ENCODE measurements at places on chromosomes 16 and 17.

GRCh38 chr17:14080847-14081251 lies 11.5 kb downstream of the COX10 start:
- no peak for DNase-seq

DNA sequence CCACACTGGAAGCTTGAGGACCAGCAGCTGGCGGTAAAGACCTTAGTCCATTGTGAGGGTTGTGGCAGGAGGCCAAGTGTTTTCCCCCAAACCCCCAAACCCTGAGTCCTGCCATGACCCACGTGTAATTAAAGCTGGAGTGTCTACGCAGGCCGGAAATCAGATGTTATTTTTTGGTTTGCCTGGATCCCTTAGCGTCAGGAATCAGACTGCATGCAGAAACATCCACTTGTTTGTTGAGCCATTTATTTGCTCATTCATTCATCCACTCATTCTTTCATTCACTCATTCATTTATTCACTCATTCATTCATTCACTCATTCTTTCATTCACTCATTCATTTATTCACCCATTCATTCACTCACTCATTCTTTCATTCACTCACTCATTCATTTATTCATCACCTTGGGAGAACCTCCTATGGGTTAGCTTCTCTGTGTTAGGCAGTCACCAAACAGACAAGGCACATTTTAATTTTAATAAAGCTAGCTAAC lies 313.1 kb downstream of the MAF start:
- no peak for DNase-seq

DNA sequence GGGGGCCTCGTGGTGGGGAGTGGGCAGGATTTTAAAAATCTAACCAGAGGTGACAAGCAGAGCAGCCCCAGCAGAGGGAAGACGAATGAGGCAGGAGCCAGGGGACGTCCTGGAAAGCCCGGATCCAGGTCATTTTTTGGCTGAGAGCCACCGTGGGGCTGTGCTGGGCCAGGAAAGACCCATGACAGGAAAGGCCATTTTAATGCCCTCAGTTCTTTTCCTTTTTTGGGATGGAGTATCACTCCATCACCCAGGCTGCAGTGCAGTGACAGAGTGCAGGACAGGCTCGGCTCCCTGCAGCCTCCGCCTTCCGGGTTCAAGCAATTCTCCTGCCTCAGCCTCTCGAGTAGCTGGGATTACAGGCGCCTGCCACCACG lies 30.5 kb upstream of the JPH3 start:
- DNase-seq = no peak

DNA sequence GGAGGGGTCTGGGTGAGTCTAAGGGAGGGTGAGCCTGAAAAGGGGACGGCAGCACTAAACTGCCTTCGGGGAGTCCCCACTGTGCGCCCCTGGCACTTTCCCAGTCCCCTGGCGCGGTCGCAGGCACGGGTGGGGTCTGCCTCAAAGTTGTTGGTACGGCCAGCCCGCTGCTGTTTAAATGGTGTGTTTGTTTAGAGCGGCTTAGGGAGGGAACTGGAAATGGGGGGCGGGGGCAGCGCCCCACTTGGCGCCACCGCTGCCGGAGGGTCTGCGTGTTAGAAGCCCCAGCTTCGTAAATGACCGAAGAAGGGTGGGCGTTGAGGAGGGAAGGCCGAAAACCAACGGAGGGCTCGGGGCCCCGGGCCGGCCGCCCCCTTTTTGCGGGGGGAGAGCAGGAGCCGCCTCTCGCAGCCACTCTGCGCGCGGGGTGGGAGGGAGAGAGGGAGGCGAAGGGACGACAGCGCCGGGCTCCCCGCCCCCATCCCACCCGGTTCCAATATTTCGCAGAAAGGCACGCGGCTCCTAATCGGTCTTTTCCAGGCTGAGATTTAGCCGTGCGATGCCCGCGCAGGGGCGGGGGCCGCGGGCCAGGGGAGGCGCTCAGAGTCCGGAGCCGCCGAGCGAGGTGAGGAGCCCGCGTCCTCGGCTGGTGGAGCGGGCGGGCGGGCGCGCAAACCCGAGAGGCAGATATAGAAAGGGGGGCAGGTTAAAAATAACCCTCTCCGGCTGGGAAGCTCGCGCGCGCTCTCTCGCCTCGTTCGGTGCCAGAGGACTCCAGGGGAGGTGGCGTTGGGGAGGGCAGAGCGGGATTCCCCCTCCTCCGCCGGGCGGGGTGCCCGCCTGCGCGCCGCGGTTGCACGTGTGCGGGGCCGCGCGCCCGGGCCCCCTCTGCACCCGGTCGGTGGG lies 54.9 kb downstream of the SREBF1 start:
- peak; percentile 17 for DNase-seq

DNA sequence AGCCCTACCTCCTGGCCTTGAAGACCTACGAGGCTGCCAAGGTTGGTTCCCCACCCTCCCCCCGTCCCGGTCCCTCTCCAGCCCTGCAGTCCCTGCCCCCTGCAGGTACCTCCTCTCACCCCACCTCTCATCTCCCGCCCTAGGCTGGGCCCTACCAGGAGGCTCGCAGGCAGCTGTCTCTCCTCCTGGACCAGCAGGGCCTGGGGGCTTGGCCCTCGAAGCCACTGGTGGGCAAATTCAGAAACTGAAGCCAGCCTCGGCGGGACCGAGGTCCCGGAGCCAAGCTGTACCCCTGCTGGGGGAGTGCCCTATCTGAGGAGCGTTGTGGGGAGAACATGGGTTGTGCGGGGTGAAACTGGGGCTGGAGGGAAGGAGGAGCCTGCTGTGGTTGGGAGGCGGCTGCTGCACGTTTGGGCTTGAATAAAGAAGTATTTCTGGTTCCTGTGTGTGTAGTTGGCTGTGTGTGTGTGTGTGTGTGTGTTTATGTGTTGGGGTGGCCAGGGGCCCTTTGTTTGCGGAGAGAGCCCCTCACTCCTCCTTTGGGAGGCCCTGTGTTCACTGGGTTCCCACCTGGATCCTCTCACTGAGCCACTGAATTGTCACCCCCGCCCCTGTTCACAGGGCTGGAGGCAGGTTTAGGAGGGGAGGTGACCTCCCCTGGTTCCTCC lies 5.9 kb downstream of the ADAD2 start:
- DNase-seq = no peak

DNA sequence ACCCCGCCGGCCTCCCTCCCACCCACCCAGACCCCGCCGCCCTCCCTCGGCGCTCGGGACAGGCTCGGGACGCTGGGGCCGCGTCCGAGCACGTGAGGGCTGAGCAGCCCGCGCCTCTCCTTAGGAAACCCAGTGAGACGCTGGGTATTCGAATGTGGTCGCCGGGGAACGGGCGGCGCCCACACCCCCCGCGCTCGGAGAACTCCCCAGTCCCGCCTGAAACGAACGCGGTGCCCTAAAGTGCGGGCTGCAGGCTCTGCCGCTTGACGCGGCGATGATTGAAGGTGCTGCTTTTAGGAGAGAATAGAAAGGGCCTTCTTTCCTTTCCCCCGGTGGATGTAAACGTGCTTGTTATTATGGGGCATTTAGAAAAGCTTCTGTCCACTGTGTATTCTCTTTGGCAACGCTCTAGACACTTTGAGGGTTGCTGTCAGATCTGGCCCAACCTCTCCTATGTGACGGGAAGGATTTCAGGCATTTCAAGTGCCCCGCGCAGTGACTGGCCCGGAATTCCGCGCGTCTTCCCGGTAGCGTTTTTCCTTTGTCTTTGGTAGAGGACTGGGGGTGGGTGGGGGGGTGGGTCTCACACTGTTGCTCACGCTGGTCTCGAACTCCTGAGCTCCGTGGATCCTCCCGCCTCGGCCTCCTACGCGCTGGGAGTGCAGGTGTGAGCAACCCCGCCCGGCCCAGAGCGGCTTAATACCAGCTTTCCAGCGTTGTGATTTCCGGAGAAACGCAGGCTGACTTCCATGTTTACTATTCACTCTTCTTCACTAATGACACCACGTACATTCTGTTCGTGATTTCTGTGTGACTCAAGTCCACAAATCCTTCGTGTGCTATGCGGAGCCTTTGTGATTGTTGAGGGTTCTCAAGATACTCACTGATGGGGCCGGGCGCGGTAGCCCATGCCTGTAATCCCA lies 21.8 kb upstream of the FOXK2 start:
- DNase-seq = peak; percentile 26

DNA sequence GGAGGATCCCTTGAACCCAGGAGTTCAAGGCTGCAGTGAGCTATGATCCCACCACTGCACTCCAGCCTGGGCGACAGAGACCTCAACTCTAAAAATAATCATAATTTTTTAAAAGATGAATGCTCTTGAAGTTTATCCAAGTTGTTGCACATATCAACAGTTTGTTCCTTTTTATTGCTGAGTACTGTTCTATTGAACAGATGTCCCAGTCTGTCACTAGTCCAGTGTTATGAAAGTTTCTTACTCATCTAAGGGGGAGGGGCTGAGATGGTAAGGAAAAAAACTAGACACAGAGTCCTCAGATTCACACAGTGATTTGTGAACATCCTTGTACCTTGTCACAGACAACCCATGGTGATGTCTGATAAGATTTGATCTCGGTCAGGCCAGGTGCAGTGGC lies 3.9 kb downstream of the ACAP1 start:
- DNase-seq = no peak

- no peak for DNase-seq
Measured at GRCh38 chr16:70676675-70677498, 9.0 kb downstream of the MTSS2 start.

DNA sequence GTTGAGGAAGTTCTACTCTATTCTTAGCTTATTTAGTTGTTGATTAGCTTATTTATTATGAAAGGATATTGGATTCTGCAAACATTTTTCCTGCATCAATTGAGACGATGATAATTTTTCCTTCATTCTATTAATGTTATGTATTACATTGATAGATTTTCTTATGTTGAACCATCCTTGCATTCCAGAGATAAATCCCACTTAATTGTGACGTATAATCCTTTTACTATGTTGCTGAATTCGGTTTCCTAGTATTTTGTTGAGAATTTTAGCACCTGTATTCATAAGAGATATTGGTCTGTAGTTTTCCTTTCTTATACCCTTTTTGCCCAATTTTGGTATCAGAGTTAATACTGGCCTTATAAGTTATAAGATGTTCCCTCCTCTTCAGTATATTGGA lies 47.6 kb upstream of the BRD7 start:
- no peak for DNase-seq

DNA sequence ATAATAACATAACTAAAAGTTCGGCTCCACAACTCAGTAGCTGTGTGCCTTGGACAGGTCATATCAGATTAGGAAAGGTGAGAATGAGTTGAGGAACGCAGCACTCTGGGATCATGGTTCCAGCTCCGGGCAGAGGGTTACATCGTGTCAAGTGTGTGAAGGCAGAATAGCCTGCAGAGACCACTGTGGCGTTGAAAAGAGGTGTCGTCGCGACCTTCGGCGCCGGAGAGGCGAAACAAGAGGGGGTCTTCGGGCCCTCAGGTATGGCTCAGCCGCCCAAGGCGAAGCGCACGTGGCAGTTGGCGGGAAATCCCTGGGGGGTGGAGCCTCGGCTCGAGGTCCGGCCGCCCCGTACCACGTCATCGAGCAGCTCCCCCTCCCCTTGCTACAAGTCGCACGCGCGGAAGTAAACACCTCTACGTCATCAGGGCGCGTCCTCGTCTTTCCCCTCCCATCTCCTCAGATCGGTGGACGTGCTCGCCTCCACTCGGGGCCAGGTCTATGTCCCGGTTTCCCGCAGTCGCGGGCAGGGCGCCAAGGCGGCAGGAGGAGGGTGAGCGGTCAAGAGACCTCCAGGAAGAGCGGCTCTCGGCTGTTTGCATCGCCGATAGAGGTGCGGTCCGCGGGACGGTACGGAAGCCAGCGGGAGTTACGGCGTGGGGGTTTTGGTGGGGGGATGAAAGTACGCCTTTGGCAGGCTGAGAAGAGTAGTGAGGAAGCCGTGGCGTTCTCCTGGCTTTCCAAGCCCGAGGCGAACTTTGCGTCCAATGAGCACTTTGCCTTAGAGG lies at the start of gene DHX40:
TSS of gene DHX40 (plus strand) at position 440 of the 788 bp plus-strand sequence. CDS start at position 502, 62 bp downstream.
- peak; percentile 92 for DNase-seq

GRCh38 chr16:17329391-17329790 lies 141.4 kb downstream of the XYLT1 start:
- DNase-seq = no peak

GRCh38 chr17:57125866-57126265 lies 40.8 kb downstream of the AKAP1 start:
- no peak for DNase-seq

GRCh38 chr17:55334285-55334684 lies 69.5 kb downstream of the HLF start:
- no peak for DNase-seq

- no peak for DNase-seq
Measured at GRCh38 chr16:26344976-26345375, 653.2 kb downstream of the HS3ST4 start.

- DNase-seq = no peak
Measured at GRCh38 chr16:8828541-8829165, 31.0 kb downstream of the PMM2 start.

- no peak for DNase-seq
Measured at GRCh38 chr16:11215935-11216556, 40.0 kb downstream of the SOCS1 start.

DNA sequence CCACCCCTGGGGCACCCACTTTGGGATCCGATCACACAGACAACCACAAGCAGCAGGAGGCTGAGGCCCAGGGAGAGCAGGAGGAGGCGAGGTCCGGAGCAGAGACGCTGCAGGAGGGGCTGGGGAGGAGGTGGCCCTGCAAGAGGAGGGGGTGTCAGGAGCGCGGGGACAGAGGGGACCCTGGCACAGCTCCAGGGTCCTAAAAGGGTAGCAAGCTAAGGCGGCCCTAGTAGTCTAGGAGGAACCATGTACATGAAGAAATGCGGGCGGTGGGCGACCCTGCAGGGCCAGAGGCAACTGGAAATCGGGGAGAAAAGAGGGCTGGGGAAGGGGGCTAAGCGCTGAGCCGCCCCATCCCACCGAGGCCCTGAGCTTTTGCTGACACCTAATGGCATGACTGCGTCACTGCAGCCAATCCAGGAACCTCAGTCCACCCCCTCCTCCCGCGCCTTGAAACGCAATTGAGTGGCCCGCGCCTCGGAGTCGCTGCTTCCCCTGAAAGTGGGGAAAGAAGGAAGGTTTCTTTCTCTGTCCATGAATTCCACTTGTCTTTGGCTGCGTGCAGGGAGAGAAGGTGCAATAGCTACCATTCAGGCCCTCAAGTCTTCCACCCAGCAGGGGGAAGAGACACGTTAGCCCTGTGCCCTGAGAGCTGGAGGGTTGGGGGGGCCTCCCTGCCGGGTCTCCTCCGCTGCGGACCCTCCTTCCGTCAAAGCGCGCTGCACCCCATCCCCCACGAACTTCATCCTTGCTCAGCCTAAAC lies 1.8 kb downstream of the ASGR1 start:
- DNase-seq = peak; percentile 68

DNA sequence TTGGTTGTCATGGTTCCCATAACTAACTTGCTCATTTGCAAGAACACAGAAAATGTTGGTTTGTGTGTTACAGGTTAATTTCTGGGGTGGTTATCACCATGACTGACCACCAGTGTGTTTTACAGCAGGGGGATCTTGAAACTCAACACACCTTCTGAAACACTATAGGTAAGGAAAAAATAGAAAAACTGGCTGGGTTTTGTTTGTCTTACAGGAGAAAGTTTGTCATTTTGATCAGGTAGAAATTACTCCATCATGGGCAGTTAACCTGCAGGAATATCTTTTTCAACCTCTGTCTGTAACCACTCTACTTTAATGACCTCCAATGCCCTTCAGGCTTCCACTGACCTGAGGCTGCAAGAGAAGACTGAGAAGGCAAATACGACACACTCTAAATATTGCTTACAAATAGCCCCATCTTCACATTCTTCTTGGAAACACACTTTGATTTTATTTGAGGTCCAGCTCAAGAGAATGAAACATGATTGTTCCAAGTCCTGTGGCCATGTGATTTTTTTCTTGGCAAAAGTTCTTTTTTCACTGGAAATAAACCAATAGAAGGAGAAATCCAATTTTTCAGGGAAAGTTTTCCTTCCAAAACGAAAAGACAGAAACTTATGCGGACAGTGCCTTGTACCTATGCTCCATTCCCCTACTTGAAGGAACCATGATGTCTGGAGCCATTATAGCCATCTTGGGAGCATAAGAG lies 428.7 kb upstream of the SALL1 start:
- no peak for DNase-seq

GRCh38 chr16:78597809-78598570 lies 498.5 kb downstream of the WWOX start:
- DNase-seq = no peak
